ENCODE measurements at places on chromosomes 12 and 14.

GRCh38 chr12:89844539-89844938 lies 135.9 kb upstream of the ATP2B1 start:
- no peak for DNase-seq

- no peak for DNase-seq
Measured at GRCh38 chr14:93688820-93689219, 99.5 kb downstream of the PRIMA1 start.

- no peak for DNase-seq
Measured at GRCh38 chr12:132275110-132275531, 54.3 kb downstream of the GALNT9 start.

- no peak for DNase-seq
Measured at GRCh38 chr12:100826323-100826722, 31.7 kb downstream of the ANO4 start.

- DNase-seq: no peak
Measured at GRCh38 chr12:129494766-129495165, 409.1 kb downstream of the TMEM132D start.

DNA sequence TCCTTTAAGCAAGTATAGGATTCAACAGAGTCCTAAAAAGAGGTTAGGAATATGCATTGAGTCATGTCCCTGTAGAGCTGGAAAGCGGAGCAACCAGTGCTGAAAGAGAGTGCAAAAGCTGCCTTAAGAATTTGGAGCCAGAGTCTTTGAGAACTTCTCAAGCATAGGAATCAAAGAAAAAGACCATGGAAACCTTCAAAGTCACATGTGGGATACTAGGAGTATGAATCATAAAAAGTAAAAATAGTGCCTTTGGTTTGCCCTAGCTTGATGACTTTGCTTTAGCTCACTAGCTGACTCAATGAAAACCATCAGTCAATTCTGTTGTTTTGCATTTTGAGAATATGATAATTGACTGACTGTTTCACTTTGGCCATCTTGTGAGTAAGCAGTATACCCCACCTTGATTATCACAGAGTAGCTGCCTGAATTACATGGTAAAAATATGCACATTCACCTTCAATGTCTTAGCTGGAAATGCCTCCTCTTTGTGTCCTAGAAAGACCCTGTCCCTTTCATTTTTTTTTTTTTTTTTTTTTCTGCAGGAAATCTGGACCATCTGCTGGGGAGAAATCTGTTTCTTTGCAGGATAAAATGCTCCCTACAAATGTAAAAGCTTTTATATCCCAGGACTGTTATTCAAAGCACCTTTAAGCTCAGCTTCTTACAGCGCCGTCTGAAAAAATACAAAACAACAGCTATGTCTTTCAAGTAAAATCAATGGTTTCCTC lies 248.6 kb upstream of the KRR1 start:
- no peak for DNase-seq

DNA sequence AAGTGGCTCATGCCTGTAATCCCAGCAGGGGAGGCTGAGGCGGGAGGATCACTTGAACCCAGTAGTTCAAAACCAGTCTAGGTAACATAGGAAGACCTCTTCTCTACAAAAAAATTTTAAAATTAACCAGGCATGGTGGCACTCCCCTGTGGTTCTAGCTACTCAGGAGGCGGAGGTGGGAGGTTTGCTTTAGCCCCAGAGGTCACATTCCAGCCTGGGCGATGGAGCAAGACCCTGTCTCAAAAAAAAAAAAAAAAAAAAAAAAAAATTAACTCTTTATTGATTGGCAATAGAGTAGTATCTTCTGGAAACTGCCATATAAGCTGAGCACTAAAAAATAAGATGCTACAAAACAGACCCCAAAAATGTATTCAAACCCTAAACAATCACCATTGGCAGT lies 69.5 kb downstream of the LLPH start:
- DNase-seq: no peak

GRCh38 chr14:32693114-32693513 lies 245.6 kb upstream of the NPAS3 start:
- DNase-seq: no peak

DNA sequence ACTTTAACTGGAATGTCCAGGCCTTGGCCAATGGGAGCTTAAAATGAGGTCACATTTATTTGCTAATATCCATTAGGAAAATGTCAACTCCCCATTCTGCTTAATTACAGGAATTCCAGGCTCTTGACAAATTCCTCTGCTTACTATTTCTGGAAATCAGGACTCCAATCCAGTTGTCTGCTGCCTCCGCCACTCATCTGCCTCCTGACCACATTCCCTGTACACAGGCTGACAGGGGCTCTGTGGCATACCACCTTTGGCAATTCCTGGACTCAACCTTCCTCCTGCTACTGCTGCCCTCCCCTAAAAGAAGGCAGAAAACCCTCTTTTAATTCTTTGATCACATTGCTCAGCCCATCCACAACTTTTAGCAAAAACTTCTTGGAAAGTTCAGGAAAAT lies 37.9 kb downstream of the KICS2 start:
- DNase-seq: no peak

- DNase-seq: no peak
Measured at GRCh38 chr12:108360057-108360456, 20.9 kb upstream of the CMKLR1 start.

DNA sequence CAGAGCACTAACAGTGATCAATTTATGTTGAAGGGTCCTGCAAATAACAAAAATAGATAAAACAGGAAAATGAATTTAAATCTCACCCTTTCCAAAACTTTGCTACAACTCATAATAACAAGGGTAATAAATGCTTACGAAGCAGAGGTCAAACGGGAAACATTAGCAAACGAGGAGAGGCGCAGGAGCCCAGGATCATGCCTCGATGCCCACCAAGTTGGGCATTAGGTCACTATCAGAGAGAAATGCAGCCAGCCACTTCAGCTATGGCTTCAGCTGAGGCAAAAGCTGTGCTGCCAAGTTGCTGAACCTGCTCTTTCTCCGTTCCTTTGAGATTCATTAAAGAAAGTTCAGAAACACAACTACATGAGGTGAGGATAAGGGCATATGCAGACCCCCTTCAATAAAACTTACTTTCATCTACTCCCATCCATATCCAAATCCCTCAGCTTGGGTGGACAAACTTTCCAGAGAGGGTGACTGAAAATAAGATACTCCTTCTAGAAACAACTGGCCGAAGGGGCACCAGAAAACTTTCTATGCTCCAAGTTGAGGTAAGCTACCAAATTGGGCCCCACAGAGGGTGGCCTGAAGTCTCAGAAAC lies 7.9 kb downstream of the NKX2-1 start:
- DNase-seq: no peak

GRCh38 chr12:43267818-43268217 lies 284.2 kb downstream of the ADAMTS20 start:
- no peak for DNase-seq

GRCh38 chr12:98469109-98469508 lies 46.3 kb upstream of the TMPO start:
- no peak for DNase-seq

- no peak for DNase-seq
Measured at GRCh38 chr12:74515849-74516248, 21.8 kb upstream of the ATXN7L3B start.

DNA sequence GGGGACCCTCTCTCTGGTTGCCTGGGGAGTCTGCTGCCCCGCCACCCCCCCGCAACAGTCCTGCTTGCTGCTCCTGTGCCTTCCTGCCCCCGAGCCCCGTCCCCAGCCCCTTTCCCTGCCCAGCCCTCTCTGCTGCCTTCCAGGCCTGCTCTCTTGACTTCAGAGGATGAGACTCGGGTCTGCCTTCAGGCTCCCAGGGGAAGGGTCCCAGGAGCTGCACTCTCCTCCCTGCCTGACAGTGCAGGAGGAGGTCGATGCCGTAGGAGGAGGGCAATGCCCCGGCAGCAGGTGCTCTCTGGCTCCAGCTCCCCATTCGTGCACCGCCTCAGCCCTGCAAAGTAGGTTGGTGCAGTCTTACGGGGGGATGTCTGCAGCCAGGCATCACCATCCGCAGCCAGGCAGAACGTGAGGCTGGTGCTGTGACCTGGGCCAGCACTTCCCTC lies 185.1 kb upstream of the C14orf180 start:
- no peak for DNase-seq

DNA sequence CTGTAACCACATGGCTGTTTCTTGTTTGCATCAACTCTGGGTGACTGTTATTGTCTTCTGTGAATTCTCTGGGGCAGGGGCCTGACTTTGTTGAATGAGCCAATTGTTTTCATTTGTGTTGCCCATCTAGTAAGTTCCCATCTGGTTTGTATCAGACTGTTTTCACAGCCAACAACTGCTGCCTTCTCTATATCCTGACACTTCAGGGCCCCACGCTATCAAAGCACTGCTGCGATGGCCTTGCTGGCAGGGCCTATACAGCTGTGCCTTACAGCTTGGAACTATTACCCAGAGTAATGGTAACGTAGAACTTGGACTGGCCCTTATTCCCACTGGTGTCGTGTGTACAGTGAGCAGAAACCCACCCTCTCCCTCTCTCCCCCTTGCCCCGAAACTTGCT lies 104.3 kb upstream of the DACT1 start:
- DNase-seq: no peak

DNA sequence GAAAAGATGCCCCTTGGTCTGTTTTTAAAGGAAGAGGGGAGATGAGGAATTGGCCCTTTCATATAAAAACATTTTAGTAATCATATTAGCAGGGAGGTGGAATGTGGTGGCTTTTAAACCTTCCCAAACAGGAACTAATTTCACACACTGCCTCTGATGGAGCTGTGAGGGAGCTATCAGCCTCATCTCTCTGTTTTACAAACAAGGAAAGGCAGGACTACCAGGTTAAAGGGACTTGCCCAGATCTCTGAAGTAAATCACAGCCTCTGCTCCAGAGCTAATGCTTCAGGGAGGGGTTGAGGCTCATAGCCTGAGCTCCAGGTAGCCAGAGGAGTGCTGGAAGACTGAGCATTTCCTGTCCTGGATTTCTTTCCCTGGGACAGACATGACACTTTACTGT lies 1.1 kb upstream of the BMP4 start:
- no peak for DNase-seq

- DNase-seq: no peak
Measured at GRCh38 chr14:99158646-99159165, 113.3 kb downstream of the BCL11B start.

GRCh38 chr14:71004481-71004880 lies 97.2 kb downstream of the PCNX1 start:
- no peak for DNase-seq

DNA sequence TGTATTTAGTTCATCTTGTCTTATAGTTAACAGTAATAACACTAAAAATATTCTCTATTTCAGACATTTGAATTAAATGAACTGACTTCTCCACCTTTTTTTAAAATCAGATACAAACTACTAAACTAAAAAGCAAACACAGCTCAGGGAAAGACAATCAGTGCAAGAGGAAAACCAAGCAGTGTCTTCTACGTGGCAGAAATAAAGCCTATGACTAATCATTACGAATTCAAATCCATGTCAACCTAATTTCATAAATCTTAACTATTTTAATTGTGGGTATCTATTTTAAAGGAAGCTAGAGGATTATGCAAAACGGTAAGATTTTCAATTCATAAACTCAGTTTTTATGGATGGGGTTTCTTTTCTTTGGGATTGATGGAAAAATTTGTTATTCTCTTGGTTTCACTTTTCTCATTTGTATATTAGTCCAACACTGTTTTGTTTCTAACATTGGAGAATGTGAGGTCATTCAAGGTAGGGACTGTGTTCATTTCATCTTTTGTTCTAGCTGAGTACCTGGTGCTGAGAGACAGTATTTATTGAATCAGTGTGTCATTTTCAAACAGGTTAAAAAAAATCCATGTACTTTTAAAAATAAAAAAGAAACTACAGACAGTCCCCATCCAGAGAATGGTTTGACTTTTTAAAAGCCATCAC lies 12.8 kb upstream of the PALS1 start:
- no peak for DNase-seq

DNA sequence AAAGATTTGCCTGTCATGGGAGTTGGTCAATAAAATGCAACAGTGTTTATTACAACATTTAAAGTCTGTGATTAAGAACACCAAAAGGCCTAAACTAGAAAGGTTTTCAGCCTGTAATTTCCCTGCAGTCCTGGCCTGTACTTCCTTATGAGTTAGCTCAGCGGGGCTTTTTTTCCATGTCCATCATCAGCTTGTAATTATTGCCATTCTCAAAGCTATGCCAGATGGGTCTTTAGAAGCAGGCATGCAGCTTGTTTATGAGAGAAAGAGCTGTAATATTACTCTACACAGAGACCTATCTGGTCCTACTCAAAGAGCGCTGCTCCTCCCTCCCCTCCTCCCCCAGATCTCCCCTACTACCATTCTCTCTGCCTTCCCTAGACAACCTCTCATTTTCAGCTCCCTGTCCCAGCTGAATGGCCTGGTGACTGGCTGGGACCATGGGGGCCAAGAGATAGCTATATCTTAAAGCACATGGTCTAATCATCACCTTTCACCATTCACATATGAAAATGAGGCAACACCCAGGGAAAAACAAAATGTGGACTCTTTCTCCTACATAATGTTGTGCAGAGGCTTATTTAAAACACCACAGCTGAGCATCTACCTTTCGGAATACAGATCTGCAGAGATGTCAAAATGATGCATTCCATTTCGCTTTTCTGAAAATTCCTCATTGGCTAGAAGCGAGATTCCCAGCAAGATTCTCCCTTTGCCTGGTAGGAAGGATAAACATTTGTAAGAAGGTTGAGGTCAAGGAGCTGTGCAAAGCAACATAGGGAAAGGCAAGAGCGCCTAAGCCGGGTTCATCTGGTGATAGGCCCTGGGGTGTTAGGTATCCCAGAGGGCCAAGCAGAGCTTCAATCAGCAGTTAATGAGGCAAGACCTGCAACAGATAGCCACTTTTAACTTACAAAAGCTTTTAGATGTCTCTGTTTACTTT lies 209.7 kb upstream of the CDKN3 start:
- no peak for DNase-seq

GRCh38 chr14:77086017-77086727 lies 11.9 kb upstream of the CIPC start:
- no peak for DNase-seq

DNA sequence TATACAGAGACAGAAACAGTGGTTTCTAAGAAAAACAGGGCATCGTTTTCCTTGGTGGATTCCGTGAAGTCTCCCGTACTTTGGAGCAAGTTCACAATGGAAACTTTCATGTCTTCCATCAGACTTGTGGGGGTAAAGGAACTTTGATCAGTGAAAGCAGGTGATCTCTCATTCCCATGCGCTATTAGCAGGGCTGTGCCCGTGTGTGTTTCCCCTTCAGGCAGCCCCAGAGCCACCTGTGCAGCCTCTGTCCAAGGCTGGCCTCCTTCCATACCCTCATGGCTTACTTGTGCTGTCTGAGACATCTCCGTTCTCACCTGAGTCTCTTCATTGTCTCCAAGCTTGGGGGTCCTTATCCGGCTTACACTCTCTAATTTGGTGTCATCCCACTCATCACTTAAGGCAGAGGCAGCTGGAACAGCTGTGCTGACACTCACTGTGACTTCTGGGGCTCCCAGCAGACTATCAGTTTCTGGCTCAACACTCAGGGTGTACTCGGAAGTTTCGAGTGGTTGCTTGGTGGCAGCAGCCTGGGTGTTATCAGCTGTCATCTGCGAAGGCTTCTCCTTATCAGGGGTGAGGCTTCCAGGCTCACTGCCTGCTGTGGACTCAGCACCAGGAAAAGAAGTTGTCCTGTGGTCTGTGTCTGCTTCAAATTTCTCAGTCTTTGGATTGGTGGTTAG lies 13.8 kb downstream of the ARMH4 start:
- no peak for DNase-seq

Measured in stimulated activated CD4-positive, alpha-beta T cell treated with anti-CD3 and anti-CD28 coated beads, TNF-alpha, amount 100 ng/mL, for 1 hour (primary cell).